ENCODE measurements at places on chromosomes 3 and 15.

DNA sequence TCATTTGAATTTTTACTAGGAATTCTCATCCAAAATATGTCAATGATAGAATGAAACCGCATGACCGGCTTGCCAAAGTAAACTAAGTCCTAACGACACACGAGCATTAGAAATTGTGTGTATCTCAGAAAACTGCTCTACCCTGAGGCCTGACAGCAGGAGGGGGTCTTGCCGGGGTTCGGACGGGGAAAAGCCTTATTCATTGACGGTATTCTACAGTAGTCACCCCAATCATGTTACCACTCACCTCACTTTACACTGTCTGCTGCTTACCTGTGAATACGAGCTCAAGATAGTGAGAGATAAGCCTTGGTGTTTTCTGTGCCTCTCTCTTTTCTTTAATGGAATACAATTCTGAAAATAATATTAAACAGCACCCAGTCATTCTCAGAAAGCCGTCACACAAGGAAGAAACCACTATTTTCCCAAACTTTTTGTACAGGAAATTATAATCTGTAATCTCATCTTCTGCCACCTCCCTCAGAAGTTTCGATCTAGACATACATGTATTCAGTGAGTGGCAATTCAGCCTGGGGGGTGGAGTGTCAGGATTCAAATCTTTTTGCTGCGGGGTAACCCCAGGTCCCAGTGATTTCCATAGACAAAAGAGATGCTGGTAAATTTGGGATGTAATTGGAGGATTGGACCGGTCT is 492 bp upstream of the FAM43A start:
- DNase-seq = no peak

DNA sequence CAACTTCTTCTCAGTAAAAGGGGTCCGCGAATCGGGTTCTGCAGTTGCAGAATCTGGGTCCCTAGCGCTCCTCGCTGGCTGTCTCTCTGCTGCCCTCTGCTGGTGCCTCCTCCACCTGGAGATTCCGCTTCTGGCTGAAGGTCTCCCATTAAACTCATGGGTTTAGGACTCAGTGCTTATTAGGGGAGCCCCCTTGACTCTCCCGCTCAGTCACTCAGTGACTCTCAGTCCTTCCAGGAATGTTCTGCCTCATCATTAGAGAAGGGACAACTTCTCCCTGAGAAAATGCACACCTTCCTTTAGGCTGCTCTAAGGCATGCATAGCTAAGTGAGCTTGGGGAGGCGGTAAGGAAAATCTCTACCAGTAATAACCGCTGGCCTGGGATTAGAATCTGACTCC is 7.1 kb downstream of the CPN2 start:
- peak; percentile 72 for DNase-seq

DNA sequence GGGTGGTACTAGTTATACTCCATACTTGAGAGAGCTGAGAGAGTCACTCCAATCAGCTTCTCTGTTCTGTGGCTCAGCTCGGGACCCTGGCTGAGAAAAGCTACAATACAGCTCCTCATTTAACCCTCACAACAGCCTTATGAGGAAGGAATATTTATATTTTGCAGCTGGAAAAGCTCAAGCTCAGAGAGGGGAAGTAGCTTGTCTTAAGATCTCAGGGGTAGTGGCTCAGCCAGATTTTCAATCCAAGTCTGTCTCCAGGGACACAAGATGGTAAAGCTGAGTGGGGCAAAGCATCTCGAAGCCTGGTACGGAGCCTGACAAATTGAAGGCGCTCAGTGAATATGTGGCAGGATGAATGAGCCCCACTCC is 14.8 kb downstream of the SCAMP2 start:
- DNase-seq = no peak

GRCh38 chr3:177946048-177946447 is 590.2 kb upstream of the KCNMB2 start:
- DNase-seq = no peak

- DNase-seq = no peak
Observed at GRCh38 chr3:17793542-17794195, 51.2 kb upstream of the TBC1D5 start.

- DNase-seq = no peak
Observed at GRCh38 chr3:45507820-45508317, 86.7 kb upstream of the LIMD1 start.

DNA sequence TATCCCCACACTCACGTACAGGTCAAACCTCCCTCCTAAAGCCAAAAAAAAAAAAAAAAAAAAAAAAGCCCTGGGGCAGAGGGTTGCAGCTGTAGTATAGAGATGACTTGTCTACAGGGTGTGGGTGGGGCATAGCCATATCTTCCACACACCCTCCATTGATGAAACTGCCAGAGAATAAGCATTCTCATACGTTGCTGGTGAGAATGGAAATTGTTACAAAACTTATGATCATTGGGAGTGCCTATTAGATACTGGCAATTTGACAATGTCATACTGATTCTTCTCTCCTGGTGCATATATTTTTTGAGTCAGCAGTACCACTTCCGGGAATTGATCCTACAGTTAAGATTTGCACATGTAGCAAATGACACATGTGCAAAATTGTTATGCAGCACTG is 11.0 kb upstream of the CTNNB1 start:
- DNase-seq = no peak

- no peak for DNase-seq
Observed at GRCh38 chr15:34782901-34783300, 12.4 kb downstream of the ACTC1 start.

DNA sequence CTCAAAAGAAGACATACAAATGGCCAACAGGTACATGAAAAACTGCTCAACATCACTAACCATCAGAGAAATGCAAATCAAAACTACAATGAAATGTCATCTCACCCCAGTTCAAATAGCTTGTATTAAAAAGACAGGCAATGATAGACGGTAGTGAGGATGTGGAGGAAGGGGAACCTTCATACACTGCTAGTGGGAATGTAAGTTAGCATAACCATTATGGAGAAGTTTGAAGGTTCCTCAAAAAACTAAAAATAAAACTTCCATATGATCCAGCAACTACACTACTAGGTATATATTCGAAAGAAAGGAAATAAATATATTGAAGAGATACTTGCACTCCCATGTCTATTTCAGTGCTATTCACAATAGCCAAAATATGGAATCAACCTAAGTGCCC is 62.8 kb upstream of the PPARG start:
- no peak for DNase-seq

DNA sequence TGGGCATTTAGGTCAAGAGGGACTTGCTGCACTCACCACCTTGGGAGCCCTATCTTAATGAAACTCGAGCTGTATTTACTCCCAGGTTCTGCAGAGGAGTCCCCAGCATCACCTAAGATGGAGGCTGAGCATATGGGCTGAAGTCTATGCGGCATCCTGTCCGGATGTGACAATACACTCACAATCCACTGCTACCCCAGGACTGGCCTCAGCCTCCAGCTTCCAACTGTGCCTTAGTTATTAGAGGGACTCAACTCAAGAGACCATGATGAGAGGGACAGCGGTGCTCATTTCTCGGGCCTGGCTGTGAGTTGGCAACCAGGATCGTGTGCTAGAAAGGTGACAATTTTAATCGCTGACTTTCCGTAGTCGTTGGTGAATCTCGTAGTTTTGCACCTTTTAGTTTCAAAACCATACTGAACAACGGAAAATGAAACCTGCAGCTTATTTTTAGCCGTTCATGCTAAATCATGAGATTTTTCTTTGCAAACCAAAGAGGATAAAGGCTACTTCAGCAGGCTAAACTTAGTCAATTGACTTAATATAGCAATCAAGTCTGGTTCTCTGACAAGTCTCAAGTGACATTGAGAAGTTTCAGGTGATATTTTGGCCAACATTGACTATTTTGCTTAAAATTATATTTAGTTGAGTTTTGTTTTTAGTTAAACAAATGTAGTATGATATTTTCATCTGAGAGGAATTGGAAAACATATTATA is 11.1 kb downstream of the ZBTB38 start:
- DNase-seq = no peak

- no peak for DNase-seq
Observed at GRCh38 chr3:43521941-43522340, 99.9 kb downstream of the ANO10 start.

DNA sequence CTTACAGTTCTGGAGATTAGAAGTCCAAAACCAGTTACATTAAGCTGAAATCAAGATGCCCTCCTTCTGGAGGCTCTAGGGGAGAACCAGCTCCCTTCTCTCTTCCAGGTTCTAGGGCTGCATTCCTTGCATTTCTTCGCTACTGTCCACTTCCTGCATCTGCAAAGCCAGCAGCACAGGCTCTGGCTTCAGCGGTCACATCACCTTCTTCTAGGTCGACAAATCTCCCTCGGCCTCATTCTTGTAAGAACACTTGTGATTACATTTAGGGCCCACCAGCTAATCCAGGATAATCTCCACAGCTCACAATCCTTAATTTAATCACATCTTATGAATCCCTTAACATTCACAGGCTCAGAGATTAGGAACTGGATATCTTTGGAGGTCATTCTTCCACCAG is 73.8 kb downstream of the MINAR1 start:
- no peak for DNase-seq

- no peak for DNase-seq
Observed at GRCh38 chr15:101448336-101448735, 41.2 kb downstream of the PCSK6 start.

DNA sequence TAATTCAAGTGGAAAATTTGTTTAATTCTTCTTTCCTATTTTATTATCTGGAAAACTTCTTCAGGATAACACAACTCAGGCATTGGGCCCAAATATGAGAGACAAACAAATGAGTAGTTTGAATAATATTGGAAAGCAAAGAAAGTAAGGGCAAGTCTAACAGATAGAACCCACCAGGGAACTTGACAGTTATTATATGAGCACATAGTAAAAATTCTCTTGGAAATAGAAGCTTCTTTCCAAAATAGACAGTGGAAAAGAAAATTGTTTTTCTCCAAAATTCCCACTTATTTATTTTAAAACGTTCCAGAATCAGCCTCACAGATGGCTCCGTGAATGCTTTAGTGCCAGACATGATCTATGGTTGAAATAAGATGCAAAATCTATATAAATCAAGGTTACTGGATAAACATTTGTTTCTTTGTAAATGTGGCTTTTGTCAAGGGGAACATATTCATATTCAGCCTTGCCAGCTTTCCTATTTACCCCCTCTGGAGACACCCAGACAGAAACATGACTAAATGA is 23.9 kb downstream of the LDHAL6B start:
- DNase-seq = no peak

- no peak for DNase-seq
Observed at GRCh38 chr3:144264350-144264749, 292.7 kb downstream of the DIPK2A start.

- DNase-seq = no peak
Observed at GRCh38 chr3:174125267-174125824, 727.8 kb downstream of the NLGN1 start.

DNA sequence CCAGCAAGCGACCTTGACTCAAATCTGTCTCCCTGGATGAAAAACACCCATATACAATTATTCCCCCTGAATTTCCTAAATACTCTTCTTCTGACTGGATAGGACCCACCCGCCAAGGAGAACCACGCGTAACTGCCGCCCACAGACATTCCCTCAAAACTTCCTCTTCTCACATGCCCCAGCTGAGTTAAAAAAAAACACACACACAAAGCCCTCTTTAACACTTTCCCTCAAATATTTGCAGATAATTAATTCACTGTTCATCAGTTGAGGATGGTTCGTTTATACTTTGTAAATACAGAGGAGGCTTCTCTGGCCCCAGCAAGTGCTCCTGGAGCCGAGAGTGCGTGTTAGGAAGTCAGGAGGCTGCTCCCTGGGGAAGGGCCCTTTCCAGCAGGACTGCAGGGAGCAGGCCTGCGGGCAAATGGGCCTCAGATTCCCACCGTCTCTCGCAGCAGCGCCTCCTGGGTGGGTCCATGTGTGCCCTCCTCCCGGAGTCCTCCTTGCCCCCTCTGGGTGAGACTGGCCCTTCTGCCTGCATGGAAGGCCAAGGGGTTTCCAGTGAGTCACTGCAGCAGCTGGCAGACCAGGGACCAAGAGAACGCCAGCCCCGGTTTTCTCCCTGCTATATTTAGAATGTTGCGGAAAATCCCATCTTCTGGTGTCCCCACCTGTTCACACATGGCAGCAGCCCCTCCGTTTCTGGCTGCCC is 46.8 kb downstream of the MGLL start:
- DNase-seq = no peak

Measured in activated T-cell treated with anti-CD3 and anti-CD28 coated beads for 1 hour (primary cell).